ENCODE measurements at places on chromosomes 3 and 15. TPM values are rescaled to one million over a fixed set of nuclear protein-coding genes. Genes with fewer than 3 reads are reported as not detected.

- no peak for DNase-seq
Observed at GRCh38 chr3:157958457-157958856, 147.8 kb downstream of the SHOX2 start.

DNA sequence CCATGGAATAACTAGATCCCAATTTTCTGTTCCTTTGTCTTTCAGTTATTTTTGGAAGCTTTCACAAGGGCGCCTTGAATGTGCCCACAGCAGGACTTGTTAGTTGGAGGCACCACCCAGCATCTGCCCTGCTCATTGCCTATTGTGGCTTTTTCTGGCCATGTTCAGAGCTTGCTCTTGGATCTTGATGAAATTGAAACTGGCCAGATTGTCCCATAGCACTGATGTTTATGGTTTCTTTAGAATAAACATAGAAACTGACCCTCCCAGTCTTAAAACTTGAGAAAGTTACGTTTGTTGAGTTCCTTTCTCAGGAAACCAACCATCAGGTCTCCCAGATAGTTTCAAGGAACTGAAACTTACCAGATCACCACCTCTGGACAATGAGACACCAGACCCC lies 474.7 kb downstream of the IL5RA start:
- no peak for DNase-seq

DNA sequence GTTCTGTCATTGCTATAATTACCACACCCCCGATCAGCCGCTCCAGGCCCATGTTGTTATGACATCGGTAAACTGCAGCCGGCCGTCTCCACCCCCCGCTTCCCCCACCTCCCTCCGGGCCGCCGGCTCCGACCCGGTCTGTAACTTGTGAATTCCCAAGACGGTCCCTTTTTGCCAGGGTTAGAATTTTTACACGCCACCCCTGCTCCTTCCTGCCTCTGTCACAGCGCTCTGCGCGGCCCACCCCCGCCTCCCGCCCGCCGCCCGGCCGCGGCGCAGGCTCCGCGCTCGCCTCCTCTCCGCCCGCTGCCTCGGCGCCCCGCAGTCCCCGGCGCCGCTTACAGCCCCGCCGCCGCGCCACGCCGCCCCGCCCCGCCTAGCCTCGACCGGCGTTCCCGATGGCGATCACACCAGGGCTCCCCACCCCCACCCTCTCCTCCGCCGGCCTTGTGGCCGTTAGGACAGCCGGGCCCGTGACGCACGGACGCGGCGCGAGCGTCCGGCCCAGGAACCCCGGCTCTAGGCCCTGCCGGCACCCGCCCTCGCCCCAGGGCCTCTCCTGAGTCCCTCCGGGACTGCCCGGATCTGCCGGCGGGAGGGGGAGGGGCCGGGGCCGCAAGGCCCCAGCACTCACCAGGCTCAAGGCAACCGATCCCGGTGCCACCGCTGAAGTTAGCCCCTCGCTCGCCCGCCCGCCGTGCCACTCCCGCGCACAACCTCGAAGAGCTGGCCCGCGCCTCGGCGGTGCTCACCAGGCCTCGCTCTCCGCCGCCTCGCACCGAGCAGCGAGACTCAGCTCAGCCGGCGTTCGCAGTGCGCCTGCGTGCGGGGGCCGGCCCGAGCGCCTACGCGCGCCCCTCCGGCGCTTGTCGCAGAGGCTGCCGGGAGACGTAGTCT lies at the start of gene KPNA1:
Gene KPNA1, minus strand, starts transcription at position 817 of the 897 bp plus-strand sequence. CDS start 18,374 bp downstream, outside the sequence.
- DNase-seq, result peak; percentile 92

DNA sequence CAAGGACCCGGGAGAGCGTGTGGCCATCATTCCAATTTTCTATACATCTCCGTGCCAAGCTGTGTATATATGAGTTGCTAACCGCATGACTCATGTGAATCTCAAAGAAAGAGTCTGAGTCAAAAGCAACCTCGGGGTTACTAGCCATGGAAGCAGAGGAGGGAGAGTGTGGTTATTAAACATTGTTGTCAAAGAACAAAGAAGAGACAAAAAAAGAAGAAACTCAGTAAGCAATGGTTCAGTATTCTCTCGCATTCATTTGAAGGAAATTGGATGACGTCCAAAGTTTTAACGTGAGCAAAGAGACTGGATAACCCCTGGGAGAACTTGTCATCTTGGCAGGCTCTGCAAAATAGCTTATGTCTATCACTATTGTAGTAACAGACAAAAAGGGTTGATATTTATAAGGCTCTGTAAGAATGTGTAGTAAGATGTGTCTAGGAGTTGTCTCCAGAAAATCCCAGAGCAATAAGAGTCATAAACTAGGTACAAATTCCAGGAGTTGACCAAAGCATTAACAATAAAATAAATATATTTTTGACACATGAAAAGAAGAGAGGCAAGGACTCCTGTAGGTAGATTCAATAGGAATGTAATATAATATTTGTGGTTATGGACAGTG lies 52.8 kb upstream of the GRM7 start:
- DNase-seq, result peak; percentile 1

DNA sequence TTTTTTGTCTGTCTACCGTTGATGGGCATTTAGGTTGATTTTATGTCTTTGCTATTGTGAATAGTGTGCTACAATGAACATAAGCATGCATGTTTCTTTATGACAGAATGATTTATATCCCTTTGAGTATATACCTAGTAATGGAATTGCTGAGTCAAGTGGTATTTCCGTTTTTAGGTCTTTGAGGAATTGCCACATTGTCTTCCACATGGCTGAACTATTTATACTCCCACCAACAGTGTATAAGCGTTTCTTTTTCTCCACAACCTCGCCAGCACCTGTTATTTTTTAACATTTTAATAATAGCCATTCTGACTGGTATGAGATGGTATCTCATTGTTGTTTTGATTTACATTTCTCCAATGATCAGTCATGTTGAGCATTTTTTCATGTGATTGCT lies 89.6 kb upstream of the GALNT15 start:
- DNase-seq, result no peak

DNA sequence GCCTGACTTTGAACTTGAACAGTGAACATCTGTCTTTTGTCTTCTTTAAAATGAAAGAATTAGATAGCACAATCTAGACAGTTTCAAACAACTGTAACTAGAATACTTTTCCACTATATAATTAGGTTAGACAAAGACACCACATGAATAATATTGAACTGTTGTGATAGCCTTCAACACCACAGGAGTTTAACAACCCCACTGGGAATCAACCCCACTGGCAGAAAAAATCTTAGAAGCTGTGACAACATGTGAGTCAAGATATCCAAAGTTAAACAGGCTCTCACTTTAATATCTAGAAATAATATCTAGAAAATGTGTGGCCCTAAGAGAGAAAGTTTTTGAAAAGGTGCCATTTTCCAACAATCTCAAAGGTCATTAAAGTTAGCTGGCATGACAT lies 64.4 kb upstream of the PRICKLE2 start:
- DNase-seq, result no peak

DNA sequence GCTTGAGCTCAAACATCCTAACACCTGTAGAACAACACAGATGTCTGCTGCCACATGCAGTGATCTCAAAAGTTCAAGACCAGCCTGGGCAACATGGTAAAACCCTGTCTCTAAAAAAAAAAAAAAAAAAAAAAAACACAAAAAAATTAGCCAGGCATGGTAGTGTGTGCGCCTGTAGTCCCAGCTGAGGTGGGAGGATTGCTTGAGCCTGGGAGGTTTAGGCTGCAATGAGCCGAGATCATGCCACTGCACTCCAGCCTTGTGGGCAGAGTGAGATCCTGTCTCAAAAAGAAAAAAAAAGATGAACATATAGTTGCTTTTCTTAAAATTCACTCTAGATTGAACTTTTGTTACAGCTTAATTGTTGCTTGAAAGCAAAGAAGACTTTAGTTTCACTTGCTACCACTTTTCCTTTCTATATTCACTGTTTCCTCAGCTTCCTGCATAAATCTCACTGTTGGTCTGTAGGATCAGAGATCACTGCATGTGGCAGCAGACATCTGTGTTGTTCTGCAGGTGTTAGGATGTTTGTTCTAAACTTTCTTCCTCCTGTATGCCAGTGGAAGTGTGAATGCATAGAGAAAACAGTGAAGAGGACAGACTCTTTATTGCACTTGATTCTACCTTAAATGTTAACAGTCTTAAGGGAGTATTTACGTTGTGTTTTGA lies 12.6 kb downstream of the RAB11A start:
- no peak for DNase-seq

GRCh38 chr3:23872330-23872729 lies 44.5 kb downstream of the NKIRAS1 start:
- DNase-seq, result no peak

DNA sequence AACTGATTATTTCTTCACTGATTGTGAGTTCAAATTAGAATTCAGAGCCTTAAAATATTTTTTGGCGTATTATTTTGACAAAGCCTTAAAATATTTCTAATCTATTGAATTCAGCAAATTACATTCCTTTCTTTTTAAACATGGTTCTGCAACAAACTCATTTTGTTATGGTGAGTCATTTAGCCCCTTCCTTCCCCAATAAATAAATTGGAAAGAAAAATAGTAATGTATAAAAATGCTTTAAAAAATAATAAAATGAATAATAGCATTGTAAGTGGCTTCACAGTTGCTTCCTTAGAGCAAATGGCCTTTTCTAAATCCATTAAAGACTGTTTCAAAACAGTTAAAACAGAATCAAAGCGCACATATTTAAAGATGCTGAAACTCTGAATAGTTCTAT lies 12.1 kb downstream of the CSNK1G1 start:
- no peak for DNase-seq

- DNase-seq, result no peak
Observed at GRCh38 chr15:42404461-42405235, 45.3 kb downstream of the CAPN3 start.

DNA sequence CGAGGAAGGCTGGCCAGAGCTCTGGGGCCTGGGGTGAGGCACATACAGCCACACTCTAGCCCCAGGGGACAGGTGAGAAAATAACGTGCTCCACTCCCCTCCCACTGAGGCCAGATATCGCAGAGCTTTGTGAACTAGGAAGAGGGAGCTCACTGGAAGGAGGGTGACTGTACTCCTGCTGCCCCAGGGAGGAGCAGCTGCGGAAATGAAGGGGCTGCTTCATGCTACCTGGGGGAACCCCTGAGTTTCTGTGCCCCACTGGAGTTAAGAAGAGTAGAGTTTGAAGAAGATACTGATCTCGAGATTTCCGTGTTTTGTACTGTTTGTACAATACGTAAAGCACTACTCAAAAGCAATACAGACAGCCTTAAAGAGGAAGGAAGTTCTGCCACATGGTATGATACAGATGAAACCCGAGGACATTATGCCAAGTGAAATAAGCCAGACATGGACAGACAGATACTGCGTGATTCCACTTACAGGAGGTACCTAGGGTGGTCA lies 44.6 kb downstream of the CMTM6 start:
- DNase-seq, result no peak

DNA sequence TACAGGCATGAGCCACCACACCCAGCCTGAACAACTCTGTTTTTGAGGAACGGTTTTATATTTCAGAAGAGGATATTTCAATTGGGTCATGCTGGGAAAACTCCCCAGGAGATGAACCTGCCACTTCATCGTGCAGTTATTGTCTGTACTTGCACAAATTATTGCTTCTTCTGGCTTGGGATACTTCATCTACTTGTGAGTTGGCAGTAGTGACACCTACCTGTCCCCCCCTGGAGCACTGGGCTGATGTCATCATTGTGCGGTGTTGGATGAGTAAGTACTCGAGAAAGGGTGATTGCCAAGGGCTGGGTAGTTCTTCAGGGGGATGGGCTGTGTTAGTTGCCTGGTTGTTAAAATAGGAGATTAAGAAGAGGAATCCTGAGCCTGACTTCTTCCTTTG lies 85.1 kb upstream of the SAMMSON start:
- peak; percentile 41 for DNase-seq

DNA sequence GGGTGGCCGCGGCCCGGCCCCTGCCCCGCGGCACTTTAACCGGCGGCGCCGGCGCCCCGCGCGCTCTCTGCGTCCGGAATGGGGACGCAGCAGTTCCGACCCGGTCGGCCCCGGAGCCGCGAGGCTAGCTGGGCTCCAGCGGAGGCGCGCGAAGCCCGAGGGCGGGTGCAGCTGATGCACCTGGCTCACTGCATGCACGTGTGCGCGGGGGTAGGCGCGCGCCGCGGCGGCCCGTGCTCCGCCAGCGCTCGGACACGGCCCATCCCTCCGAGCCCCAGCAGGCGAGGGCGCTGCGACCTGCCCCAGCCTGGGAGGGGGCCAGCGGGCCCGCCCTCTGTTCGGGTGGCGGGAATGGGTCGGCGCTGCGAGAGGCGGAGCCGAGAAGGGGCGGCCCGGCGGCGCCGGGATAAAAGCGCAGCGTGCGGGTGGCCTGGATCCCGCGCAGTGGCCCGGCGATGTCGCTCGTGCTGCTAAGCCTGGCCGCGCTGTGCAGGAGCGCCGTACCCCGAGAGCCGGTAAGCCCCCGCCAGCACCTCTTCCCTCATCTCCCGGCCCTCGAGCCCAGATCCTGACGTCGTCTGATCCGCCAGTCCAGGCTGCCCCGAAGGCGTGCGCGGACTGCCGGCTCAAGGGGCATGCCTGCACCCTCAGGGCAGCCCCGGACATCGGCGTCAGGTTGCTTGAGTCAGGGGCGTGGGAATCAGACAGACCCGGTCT lies at the start of the genes CHDH and IL17RB:
Gene CHDH, minus strand, starts transcription at position 286 of the 717 bp plus-strand sequence. CDS start 22,411 bp downstream, outside the sequence.
Gene IL17RB, plus strand, starts transcription at position 435 of the 717 bp plus-strand sequence. Its CDS starts 21 bp downstream, at position 456.
- peak; percentile 64 for DNase-seq

GRCh38 chr3:187963003-187963676 lies 190.8 kb upstream of the LPP start:
- no peak for DNase-seq

GRK7 gene
- total RNA-seq, result not detected

MAGI1 gene
- 3.7 TPM for total RNA-seq

CLRN1 gene
- not detected for total RNA-seq

IGSF11 gene
- not detected for total RNA-seq

TERC gene
- 149 TPM for total RNA-seq

MST1R gene
- total RNA-seq, result 1.1 TPM

ZNF860 gene
- total RNA-seq, result not detected

DOCK3 gene
- total RNA-seq, result 0.26 TPM

DISP2 gene
- total RNA-seq, result 0.43 TPM

Data from MG63 (cell line).